ENCODE measurements at places on chromosomes 2 and 18.

- no peak for DNase-seq
- H3K27ac ChIP-seq, result peak overlapping the region; percentile 95
- H3K36me3 ChIP-seq, result peaks cover 11% of the 10 kb centered on the region
- H3K27me3 ChIP-seq, result no peaks in the 10 kb centered on the region
- peak overlapping the region; percentile 87 for H3K4me3 ChIP-seq
Observed at GRCh38 chr2:224400886-224401632, 848 bp downstream of the FAM124B start.

DNA sequence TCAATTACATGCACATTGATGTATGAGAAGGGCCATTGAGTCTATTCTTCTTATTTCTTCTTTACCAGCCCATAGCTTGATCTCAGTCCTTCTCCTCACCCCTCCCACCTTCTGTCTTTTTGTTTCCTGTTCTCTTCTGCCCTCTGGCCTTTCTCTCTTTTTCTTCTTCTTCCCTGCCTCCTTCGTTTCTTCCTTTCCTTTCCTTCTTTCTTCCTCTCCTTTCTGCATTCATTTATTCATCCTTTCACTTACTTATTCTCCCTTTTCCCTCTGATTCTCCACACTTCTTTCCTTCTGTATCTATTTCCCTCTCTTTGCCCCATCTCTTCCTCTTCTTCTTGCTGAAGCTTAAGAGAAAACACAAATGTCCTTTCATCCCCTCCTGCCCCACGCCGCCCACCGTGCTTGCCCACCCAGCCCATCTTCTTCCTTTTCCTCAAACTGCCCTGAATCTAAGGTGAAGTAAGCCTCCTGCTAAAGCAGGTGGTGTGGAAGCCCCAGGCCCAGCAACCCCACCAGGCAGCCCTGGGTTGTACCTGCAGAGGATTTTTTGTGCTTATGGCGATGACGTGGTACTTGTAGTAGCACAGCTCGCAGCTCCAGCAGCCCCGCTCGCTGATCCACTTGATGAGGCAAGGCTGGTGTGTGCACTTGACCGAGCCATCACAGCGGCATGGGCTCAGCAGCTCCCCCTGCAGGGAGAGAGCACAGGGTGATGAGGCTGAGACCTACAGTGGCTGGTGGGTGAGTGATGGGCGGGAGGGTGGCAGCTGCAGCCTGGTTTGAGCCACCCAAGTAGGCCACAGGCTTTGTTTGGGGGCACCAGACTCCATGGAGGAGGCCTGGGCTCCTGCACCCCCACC lies 89.0 kb downstream of the MARCHF4 start:
- DNase-seq, result peak; percentile 14
- H3K4me3 ChIP-seq, result no peak overlapping the region
- no peaks in the 10 kb centered on the region for H3K27me3 ChIP-seq
- H3K4me1 ChIP-seq, result no peaks in the 10 kb centered on the region

DNA sequence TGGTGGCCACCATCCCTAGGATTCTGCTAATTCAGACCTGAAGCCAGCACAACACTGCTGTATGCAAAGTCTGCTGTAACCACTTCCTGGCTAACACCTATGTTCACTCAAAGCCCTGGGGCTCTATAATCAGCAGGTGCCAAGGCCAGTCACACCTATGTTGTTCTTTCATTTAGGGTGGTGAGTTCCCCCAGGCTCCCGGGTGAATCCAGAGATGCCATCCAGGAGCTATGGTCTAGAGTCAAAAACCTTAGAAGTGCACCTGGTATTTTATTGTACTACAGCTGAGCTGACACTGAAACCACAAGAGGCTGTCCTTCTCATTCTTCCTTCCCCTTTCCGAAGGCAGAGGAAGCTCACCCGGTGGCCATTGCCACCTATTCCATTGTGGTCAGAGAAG lies 46.2 kb upstream of the CCDC141 start:
- H3K4me1 ChIP-seq, result peaks cover 19% of the 10 kb centered on the region
- H3K36me3 ChIP-seq, result no peaks in the 10 kb centered on the region
- H3K27me3 ChIP-seq, result no peaks in the 10 kb centered on the region
- peak overlapping the region; percentile 35 for H3K4me3 ChIP-seq
- DNase-seq, result no peak

DNA sequence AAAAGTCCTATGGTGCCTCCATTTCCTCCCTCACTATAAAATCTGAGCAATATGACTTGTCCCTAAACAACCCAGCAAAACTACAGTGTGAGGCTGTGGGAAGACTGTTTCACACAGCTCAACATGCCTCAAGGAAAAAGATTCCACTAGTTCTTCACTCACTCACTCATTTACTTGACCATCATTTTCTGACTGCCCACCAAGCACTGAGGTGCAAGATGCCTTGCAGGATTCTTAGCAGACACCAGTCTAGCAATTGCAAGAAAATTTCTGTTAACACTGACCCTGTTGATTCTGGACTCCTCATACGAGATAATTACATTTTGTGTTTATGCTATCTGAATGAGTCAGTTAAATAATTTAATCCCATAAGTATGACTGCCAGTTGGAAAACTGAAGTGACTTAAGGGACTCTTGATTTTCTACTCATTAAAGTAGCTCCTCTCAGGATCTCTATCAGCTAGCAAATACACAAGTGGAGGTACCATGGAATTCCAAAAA lies 51.9 kb upstream of the PCBP1 start:
- no peak for DNase-seq
- H3K4me1 ChIP-seq, result peaks cover 26% of the 10 kb centered on the region
- H3K4me3 ChIP-seq, result no peak overlapping the region
- H3K27me3 ChIP-seq, result no peaks in the 10 kb centered on the region
- peak overlapping the region; percentile 38 for H3K27ac ChIP-seq
- H3K36me3 ChIP-seq, result peaks cover 24% of the 10 kb centered on the region

GRCh38 chr2:60796573-60797509 lies 40.8 kb downstream of the PAPOLG start:
- H3K4me3 ChIP-seq, result peak overlapping the region; percentile 20
- H3K36me3 ChIP-seq, result peaks cover 47% of the 10 kb centered on the region
- H3K27ac ChIP-seq, result peak overlapping the region; percentile 50

DNA sequence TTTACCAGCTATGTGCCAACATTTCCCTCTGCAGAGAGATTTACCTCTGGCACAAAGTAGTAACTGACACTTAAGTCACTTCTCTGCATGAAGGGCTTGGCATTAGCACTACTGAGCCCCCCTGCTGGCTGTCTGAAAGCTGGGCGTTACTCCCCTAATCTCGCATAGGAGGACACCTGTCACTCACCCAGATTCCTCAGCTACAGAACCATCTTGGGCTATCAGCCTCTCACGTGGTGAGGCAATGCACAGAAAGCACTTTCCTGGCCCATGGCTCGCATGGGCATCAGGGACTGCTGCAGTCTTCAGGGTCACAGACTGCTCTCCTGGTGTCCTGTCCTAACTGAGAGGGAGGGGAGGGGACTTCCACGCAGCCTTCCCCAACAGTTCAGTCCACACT lies 12.0 kb downstream of the SERPINE2 start:
- DNase-seq, result no peak
- no peaks in the 10 kb centered on the region for H3K27me3 ChIP-seq
- H3K36me3 ChIP-seq, result peaks cover 33% of the 10 kb centered on the region

GRCh38 chr2:136005462-136006196 lies 20.2 kb upstream of the DARS1 start:
- H3K27ac ChIP-seq, result no peak overlapping the region
- H3K4me3 ChIP-seq, result no peak overlapping the region
- peaks cover 43% of the 10 kb centered on the region for H3K4me1 ChIP-seq
- no peaks in the 10 kb centered on the region for H3K27me3 ChIP-seq
- DNase-seq, result no peak
- peaks cover 42% of the 10 kb centered on the region for H3K36me3 ChIP-seq

- no peaks in the 10 kb centered on the region for H3K27me3 ChIP-seq
- no peak for DNase-seq
- H3K4me3 ChIP-seq, result no peak overlapping the region
- no peaks in the 10 kb centered on the region for H3K4me1 ChIP-seq
- no peak overlapping the region for H3K27ac ChIP-seq
- H3K36me3 ChIP-seq, result no peaks in the 10 kb centered on the region
Observed at GRCh38 chr2:235966932-235967757, 201.0 kb downstream of the GBX2 start.

DNA sequence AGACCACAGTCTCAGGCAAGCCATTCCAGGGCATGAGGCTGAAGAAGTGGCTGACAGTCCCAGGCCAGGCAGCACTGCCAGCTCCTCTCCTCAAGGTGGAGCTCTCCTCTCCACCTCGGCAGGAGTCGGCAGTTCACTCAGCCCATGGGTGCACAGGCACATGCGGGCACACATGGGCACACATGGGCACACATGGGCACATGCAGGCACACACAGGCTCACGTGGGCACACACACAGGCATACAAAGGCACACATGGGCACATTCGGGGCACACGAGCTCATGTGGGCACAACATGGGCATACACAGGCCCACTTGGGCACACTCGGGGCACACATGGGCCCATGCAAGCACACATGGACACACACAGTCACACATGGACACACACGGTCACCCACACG lies 65.3 kb upstream of the TAF1B start:
- peaks cover 49% of the 10 kb centered on the region for H3K4me1 ChIP-seq
- H3K27me3 ChIP-seq, result no peaks in the 10 kb centered on the region
- no peak for DNase-seq
- no peaks in the 10 kb centered on the region for H3K36me3 ChIP-seq

DNA sequence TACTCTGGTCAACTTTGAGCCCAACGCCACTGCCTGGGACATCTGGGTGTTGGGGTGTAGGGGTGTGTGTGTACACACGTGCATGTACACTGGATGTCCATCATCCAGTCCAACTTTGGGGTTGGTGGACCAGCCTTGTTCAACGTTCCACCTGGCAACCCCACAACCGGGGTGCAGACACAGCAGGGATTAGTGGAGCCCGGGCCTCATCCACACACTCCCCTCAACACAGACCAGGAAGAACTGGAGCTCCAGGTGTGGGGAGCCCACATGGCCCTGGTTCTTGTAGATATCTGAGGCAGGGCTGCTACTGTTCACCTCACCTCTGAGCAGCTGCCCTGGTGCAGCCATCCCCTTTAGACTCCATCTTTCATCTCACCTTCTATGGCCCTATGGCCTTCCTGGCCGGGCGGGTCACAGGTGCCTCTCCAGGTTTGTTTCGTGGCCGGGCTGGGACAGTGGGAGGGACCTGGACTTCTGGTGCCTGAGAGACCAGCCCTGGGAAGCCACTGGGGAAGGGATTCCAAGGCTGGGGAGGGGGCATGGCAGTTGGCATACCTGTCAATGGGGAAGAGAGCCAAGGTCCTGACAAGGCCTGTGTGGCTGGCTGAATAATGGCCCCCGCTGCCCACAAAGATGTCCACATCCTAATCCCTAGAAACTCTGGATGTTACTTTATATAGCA lies 7.5 kb downstream of the NEU2 start:
- no peak for DNase-seq
- no peak overlapping the region for H3K27ac ChIP-seq
- H3K4me3 ChIP-seq, result no peak overlapping the region
- H3K27me3 ChIP-seq, result peaks cover 3% of the 10 kb centered on the region
- H3K36me3 ChIP-seq, result no peaks in the 10 kb centered on the region

- H3K36me3 ChIP-seq, result no peaks in the 10 kb centered on the region
- peaks cover 4% of the 10 kb centered on the region for H3K27me3 ChIP-seq
- no peak for DNase-seq
- peaks cover 17% of the 10 kb centered on the region for H3K4me1 ChIP-seq
- no peak overlapping the region for H3K4me3 ChIP-seq
Observed at GRCh38 chr2:73074110-73075069, 2.9 kb upstream of the SFXN5 start.

DNA sequence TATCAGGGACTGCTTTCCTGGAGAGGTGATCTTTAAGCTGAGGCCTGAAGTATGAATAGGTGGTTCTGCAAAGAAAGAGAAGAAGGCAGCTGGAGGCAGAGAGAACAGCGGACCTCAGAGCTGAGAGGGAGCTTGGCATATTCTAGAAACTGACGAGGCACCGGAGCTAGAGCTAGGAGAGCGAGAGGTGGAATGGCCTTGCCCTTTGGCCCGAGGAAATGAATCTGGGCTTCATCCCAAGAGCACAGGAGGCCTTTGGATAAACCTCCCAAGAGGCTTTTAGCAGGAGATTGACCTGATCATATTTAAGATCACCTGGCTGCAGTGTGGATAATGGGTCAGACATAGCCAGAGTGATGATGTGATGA lies 7.9 kb downstream of the DYSF start:
- no peaks in the 10 kb centered on the region for H3K4me1 ChIP-seq
- no peak for DNase-seq
- H3K36me3 ChIP-seq, result no peaks in the 10 kb centered on the region
- no peak overlapping the region for H3K27ac ChIP-seq
- H3K27me3 ChIP-seq, result peaks cover 4% of the 10 kb centered on the region

GRCh38 chr2:198544461-198544860 lies 740.1 kb downstream of the PLCL1 start:
- no peak overlapping the region for H3K4me3 ChIP-seq
- H3K36me3 ChIP-seq, result no peaks in the 10 kb centered on the region
- H3K27ac ChIP-seq, result no peak overlapping the region
- no peaks in the 10 kb centered on the region for H3K4me1 ChIP-seq
- no peak for DNase-seq

Data from T-helper 2 cell treated with Interferon-gamma antibody and Interleukin-4, amounts not matched to agents 5 μg/mL and 100 μg/mL, for 36 hours (primary cell).